ENCODE measurements at places on chromosomes 2 and 18.

DNA sequence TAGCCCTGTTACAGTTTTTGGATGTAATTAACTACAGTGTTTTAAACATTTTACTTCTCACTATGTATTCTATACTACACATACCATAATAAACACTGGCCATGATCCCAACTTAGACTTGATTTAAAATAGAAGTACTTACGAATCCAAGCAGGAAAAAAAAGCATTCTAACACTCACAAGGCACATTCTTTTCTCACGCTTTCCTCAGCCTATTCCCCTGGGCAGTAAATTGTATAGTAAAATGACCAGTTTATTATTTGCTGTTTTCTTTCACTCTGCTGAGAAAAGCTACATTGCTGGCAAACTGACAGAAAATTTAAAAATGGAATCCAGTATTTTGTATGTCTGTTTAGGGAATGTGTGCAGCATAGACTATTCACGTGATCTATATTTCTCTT, 2.8 kb upstream of the TANC1 start:
- no peak for DNase-seq

GRCh38 chr2:28746429-28747111, 5.1 kb upstream of the PPP1CB start:
- DNase-seq = no peak

DNA sequence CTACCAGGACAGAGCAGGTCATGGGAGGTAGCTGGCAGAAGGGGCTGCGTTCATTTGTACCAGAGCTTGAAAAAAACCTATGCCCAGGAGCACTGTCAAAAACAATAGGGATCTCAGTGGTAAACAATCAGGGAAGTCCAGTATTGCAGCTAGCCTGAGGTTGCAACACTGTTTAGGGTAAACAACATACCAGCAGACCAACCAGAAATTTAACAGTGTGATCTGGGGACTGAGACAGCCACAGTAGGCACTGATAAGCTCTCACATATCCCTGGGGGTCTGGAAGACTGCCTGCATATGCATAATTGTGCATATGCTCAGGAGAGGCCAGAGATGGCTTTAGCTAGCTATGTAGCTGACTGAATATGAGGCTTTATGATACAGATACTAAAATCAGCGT, 12.0 kb upstream of the ZCCHC2 start:
- no peak for DNase-seq

DNA sequence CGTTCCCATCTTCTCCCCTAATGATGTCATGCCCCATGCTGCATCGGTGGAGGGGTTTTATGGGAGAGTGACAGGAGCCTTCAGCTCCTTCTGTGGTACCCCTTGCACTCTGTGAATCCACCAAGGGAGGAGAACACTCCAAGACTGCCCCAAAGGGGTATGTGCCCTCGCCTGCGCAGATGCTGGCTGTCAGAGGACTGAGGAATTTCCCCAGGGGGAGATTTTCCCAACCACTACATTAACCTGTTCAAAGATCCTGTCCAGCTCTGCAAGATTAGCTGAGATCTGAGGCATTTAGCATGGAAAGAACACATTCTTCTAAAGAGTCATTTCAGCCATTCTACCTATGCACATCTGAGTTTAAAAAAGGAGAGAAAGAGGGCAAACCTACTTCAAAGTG, 143.2 kb upstream of the ITGA6 start:
- no peak for DNase-seq

- no peak for DNase-seq
These were observed 10.2 kb downstream of the IL18R1 start for GRCh38 chr2:102365763-102366162.

- DNase-seq = no peak
These were observed 105.5 kb downstream of the TDRD15 start for GRCh38 chr2:21229302-21229701.

DNA sequence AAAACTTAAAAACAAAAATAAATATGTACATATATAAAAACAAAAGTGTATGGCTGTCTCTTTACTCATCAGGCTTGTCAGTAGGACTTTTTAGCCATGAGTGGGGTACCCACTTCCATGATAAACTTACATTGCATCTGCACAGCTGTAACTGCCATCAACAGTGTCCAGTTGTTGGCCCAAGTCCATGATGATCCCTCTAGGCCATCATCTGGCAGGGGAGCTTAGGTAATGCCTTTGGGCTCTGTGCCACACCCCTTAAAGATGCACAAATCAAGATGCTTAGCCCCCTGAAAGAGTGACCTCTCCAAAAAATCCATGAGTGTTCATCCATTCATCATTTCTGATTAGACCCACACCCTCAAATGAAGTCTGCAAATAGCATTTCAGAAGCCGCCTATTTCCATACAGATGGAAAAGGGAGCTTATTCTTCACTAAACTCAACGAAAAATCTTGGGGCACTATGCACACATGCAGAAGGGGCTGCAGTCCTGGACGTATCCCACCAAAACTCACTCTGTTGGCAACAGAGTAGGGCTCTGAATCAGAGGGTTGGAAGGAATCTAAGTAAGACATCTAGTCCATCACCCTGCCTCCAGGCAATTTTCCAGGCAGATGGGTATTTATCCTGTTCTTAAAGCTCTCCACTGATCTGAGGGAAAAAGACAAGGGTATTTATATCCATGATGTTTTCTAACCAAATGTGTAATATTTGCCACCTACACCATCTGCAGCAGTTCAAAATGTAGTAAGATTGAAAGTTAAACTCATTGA, 691.0 kb downstream of the ZEB2 start:
- DNase-seq = no peak

DNA sequence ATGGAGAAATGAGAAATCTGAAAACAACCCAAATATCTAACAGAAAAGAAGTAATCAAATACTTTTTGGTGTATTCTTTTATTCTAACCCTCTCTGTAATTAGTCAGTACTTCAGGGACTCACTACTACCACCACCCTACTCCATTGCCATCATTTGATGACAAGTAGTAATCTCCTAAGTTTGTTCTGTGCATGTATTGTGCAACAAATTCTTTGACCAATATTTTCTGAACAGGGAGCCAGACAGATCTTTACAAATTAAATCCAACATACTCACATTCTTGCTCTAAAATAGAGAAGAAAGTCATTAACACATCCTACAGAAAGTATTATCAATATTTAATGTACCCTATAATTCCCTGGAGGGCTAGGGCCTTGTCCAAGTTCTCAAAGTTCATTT, 1416.4 kb downstream of the DSC3 start:
- DNase-seq = no peak

DNA sequence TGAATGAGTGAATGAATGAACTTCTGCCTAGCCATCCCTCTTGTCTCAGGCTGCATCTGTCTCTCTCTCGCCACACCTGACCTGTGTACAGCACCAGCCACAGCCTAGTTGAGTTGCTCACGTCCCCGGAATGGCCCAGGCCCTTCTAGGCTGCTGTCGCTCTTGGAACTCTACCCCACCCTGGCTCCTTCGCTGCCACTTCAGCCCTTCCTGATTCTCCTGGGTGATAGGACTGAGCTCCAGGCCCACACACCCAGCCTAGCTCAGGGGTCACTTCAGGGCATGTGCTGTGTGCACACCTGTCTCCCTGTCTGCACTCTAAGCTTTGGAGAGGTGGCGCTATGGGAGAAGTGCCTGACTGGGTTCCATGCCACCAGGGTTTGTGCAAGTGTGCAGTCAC, 236.6 kb downstream of the GLI2 start:
- DNase-seq = no peak

GRCh38 chr2:19046986-19047780, 311.2 kb downstream of the OSR1 start:
- no peak for DNase-seq

DNA sequence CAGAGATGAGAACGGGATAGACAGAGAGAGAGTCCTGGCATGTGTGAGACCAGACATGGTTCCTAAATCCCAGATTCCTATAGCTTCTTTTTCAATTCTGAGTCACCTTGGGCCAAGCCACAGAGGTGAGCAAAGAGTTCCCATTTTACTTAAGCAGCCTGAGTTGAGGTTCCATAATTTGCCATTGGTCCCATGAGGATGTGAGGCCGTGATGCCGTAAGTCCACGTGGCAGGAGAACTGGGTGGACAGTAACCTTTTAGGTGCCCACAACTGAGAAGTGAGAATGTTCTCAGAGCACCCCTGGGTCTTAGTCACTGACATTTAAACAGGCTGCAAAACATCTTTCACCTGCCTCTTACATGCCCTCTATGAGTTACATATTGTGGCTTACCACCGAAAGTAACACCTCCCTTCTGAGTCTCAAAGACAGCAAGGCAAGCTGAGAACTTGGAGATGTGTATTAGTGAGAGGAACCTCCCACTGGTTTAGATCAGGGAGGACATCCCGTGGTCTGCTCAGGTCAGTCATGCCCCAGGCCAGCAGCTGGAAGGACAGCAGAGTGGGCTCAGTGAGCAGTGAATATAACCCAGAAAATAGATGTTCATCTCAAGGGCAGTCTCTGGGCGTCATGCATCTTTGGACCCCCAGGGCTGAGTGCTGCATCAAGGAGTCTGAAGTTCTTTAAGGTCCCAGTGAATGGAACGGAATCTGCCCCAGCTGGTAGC, 127.9 kb upstream of the LGALSL start:
- DNase-seq = no peak

GRCh38 chr2:26670931-26671460, 21.5 kb upstream of the KCNK3 start:
- DNase-seq = no peak

Data from stimulated activated CD8-positive, alpha-beta memory T cell treated with anti-CD3 and anti-CD28 coated beads, Interleukin-4, amount 100 ng/mL, for 1 hour (primary cell).